DMS153 (cell line): ENCODE measurements at places on chromosomes 16 and 17.

GRCh38 chr17:81487089-81487486, 25.5 kb downstream of the ACTG1 start:
- DNase-seq = no peak

- no peak for DNase-seq
These were observed 577.9 kb upstream of the CDH5 start for GRCh38 chr16:65788434-65789140.

DNA sequence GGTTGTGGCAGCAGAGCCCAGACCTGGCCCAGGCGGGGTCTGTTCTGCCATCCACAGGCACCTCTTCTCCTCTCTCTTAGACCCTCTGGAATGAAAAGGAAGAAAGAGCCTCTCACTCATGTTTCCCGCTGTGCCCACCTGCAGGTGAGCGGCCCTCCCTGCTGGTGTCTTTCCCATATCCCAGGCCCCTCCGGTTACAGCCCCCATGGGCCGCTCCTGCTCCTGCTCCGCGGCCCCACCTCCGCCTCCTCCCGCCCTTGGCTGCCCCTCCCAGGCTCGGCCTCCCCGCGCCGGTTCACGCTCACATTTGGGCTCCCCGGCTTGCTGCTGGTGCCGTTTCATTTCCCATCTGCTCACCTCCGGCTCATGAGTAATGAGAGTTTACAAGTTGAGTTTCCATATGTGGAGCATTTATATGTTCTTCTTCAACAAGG, 98.7 kb upstream of the SDK2 start:
- DNase-seq = no peak

DNA sequence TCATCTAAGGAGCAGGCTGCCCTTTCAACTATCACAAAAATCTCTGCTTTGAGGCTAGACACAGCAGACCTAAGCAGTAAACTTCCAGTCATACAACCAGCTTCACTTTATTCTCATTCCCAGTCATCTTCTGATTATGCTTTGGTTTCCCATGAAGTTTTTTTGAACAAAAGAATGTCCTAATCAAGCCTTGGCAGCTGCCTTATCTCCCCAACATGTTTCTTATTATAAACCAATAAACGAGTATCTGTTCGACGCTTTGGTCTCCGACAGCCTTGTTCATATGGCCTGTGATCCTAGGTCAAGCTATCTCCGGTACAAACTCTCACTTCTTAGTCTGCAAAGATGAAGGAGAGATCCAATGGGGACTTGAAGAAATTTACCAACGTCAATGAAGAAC, 47.4 kb upstream of the CDYL2 start:
- DNase-seq = no peak

DNA sequence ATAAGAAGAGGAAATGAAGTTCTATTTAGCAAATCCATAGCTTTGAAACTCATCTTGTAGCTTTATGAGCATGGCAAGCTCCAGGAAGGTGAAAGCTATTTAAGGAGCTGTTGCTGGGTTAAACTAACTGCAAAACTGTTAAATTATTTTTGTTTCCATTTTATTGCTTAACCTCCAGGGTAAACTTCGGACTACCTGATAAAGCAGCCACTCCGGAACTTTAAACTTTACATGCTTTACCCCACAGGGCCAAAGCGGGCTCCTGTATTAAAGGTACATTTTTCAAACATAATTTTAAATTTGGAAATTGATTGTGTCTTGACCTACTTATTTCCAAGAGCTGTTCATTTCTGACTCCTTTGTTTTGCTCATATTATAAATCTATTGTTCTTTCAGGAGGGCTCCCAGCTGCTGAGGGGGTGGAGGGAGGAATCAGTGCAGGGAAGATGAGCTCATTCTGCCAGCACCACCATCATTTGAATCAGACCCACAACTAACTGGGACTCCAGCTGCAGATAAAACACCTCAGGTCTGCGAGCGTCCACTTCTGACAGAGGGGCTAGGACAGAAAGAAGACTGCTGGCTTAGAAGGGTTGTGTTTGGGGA, 157.9 kb downstream of the IRX3 start:
- no peak for DNase-seq

DNA sequence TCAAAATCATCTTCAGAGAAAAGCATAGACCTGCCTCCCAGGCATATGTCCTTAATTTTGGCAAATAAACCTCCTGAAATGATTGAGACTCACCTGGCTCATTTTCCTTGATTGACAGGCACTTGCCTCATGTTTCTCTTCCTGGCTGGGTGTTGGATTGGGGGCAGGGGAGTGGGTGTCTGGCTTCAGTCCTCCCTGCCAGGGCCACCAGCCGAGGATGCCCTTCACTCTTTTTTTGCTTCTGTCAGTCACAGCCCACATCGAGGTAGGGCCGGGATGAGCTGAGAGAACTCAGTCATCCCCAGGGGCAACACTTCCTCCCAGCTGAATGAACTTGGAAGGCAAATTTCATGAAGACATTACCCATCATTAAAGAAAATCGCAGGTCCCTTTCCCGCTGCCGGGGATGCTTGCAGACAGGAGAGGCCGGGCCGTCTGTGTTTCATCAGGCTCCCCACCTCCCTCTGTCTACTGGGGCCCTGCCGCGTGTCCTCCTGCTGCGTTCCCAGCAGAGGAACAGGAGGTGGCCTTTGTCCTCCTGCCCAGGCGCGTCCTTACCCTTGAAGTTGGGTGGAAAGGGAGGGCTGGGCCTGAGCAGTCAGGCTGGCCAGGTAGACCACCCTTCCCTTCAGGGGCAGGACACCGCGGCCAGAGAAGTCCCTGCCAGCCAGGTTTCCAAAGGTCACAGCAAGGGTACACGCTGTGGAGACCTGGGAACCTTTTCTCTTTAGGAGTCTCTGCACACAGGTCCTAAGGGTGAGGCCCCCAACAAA, 11.2 kb upstream of the DNAH17 start:
- DNase-seq = no peak

DNA sequence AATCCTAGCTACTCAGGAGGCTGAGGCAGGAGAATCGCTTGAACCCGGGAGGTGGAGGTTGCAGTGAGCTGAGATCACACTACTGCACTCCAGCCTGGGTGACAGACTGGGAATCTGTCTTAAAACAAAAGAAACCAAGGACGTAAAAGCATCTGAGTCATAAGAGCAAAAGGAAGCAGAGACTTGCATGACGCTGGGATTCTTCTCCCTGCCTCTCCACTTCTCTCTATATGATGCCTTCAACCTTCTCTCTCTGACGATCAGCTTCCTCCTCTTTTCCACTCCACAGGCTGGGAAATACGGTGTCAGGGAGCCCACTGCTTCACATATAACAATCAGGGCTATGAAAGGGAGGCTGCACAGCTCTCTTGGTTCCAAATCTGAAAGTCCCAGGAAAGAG, 43.2 kb upstream of the CCL1 start:
- no peak for DNase-seq

DNA sequence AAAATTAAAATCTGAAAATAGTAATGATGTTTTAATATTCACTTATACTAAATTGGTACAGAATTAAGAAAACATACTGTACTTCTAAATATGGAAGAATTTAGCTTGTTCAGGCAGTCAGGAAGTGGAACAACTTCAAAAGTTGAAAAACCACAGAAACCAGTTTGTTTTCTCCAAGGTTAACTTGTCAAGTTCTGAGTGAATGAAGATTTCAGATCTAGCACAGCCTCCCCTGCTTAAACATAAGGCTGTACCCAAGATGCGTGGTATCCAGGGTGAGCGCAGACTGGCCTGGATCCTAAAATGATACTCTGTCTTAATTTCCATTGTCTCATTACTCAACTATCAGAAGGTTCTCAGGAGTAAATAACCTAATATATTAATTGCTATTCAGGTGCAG, 730.7 kb upstream of the KIF2B start:
- no peak for DNase-seq

DNA sequence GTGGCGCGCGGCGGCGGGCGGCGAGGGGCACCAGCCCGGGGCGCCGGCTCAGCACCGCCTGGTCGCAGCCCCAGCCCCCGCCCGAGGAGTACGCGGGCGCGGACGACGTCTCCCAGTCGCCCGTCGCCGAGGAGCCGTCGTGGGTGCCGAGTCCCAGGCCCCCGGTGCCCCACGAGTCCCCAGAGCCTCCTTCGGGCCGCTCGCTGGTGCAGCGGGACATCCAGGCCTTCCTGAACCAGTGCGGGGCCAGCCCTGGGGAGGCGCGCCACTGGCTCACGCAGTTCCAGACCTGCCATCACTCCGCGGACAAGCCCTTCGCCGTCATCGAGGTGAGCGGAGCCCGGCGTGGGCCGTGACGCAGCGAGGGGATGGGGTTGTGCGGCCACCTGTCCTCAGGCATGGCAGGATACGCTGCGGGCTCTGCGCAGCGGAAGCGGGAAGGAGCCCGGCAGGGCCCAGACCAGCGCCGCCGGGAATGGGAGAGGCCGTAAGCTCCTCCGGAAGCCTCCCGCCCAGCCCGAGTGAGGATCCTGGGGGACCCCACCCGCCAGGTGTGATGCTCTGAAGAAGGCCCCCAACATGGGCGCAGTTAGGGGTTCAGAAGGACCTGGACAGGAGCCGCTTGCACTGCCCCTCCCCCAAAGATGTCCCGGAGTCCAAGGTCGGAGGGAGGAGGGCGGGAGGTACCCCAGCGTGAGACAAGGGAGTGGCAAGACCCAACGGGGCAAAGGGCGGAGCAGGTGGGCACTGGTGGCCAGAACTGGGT, 522 bp downstream of the NAGS start:
- peak; percentile 11 for DNase-seq

- DNase-seq = no peak
These were observed 176.5 kb downstream of the IRF8 start for GRCh38 chr16:86075488-86075785.

GRCh38 chr17:4086041-4086483, 56.8 kb downstream of the ZZEF1 start:
- DNase-seq = no peak

DNA sequence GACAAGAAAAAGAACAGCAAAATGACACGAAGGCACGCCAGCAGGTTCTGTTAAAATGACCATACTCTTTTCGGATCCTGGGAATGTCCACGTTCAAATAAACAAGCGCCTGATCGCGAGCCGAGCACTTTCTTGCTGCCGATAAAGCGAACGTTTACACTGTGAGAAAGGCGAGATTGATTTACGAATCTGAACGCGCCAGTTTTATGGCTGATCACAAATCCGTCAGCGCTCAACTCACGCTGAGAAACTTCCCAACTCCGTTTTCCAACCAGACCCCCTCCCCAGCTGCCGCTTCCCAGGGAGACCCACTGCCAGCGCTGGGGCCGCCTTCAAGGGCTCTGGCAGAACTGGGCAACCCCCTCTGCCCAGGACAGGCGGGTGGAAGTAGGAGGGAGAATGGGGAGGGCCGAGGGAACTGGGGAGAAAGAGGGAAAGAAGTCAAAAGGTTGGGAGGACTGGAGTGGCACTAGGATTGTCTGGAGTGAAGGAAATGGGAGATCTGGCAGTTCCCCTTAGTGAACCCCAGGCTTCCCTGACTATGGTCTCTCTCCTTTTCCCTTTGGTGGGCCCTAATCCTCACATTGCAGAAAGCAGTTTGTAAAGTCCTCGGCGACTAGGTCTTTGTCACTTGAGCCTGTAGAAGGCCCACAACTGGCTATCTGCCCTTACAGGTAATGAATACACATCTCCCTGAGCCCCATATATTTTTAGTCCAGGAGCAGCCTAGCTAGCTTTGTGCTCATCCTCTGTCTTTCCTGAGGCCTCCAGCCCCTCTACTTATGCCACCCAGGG, 6.9 kb downstream of the HOXB4 start:
- no peak for DNase-seq

GRCh38 chr16:54878301-54878700, 52.4 kb upstream of the IRX5 start:
- DNase-seq = no peak

DNA sequence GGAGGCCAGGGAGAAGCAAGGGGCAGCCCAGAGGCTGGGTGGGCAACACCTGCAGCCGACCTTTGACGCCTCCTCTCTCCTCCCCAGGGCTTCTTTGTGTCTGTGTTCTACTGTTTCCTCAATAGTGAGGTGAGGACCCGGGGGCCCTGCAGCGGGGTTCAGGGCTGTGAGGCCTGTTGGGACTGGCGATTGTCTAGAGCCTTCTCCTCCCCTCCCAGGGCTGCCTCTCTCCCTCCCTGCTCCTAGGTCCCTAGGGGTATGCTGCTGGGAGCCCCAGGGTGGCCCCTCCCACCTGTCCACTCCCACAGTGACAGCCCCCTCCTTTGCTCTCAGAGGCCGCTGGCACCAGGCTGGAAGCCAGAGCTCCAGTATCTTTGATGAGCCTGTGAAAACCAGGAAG, 10.8 kb upstream of the SPPL2C start:
- no peak for DNase-seq

GRCh38 chr17:6536566-6537065, 19.7 kb downstream of the PITPNM3 start:
- no peak for DNase-seq

GRCh38 chr16:50583211-50583610, 35.0 kb downstream of the NKD1 start:
- no peak for DNase-seq

DNA sequence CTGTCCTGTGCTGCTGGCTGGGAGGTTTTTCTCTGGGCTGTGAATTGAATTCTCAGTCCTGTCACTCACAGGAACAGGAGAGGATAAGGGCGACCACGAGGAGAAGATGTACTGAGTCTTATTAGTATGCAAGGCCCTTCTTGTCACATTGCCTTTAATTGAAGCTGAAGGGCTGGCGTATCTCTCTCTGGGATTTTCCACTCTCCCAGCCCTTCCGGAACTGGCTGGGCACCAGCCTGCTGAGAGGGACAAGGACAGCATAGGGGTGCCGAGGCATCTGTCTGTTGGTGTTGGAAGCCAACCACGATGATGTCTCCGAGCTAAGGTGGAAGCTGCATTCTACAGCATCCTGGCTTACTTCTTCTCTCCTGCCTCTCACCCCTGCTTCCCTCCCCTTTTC, 33.2 kb downstream of the GPRC5B start:
- no peak for DNase-seq

DNA sequence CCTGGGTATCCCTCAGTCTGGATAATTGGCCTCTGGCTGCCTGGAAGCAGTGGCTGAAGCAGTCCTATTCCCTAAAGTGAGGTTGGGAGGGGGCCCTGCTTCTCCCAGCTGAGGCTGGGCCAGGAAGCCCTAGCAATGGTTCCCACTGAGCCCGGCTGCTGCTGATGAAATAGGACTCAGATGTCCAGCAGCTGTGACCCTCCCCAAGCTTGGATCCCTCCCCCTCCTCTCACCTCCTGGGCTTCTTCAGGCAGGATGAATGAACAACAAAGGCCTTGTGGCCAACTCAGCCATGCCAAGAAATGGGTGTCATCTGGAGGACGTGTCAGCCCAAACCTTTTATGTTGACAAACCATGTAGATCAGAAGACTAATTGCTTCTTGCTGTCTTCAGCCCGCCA, 42.0 kb downstream of the AXIN2 start:
- DNase-seq = no peak

GRCh38 chr16:3189869-3190268, 1.9 kb downstream of the OR1F1 start:
- no peak for DNase-seq
